ENCODE measurements at places on chromosomes 7 and 10.
A peak's percentile ranks its signal among the peaks of the same experiment; 100 is the strongest.

DNA sequence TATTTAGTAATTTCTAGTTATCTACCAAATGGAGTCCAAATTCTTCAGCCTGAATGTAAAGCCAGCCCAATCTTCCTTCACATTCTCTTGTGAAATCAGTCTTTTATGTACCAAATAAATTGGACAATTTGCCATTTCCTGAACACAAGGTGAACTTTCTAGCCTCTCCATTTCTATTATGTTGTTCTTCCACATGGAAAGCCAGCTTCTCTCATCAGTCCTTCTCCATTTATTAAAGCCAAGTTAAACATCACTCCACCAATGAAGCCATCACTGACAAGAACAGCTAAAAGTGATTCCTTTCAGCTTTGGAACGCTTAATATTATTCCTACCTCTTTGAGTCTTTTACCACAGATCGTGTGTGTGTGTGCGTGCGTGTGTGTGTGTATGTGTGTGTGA is 88.4 kb downstream of the VPS41 start:
- DNase-seq: no peak

DNA sequence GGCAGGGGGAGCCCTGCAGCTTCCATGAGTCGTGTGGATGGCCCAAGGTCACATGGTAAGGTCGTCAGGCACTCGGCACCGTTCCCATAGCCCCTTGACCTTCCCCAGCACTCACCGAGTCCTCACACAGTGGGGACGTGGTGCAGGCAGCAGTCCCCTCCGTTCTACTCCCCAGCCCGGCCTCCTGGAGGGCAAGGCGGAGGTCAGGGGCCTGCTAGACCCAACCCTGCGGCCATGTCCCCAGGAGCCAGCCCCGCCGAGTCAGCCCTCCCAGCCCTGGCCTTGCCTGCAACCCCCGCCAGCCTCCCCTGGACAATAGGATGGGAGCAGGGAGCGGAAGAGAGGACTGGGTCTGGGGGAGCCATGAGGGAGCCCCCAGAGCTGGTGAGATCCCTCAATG is 65.2 kb downstream of the ELFN1 start:
- DNase-seq: no peak

GRCh38 chr10:97016728-97017473 is 168.9 kb downstream of the SLIT1 start:
- DNase-seq: no peak

DNA sequence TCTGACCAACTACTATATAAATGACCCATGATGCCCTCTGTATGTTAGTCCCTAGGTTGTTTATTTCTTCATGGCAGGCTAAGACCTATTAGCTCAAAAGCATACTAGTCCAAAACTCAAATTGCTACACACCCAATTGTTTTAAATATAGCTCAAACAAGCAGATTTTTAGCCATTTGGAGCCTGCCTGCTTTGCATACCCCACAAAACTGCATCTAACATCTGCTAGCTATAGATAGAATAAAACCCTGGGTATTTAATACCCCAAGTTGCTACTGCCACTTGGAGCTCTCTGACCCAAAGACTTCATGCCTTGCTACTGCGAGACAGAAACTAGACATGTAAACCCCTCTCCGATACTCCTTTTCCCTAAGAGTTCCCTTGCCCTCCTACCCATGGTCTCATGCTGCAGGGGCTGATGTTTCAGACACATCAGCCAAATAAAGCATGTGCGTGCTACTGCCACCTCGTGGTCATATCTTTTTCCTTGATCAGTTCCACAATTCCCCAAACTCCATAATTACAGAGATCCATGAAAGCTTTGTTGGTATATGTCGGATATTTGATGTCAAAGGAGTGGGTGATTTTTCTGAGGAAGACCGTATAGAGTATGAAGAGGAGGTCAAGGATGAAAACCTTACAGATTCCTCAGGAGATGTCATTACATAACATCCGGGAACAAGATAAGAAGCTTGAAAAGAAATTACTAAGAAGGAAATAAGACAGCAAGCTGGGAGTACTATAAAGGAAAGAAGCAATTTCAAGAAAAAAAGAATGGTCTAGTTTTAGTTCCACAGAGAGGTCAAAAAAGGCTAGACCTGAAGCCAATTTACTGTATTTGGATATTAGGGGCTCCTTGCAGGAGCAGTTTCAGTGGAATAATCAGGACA is 386.6 kb downstream of the SH2D4B start:
- peak; percentile 6 for DNase-seq

DNA sequence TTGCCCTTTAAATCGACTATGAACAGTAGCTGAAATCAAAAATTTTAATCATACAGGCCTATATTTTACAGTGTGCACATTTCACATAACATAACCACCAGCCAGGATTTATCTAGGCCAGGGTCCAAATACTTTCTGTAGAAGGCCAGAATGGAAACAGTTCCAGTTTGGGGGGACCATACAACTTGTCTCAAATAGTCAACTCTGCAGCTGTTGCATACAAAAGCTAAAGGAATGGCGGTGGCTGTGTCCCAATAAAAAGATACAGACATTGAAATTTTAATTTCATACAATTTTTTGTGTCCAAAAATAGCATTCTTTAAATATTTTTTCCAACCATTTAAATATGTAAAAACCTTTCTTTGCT is 742 bp upstream of the TYSND1 start:
- no peak for DNase-seq

DNA sequence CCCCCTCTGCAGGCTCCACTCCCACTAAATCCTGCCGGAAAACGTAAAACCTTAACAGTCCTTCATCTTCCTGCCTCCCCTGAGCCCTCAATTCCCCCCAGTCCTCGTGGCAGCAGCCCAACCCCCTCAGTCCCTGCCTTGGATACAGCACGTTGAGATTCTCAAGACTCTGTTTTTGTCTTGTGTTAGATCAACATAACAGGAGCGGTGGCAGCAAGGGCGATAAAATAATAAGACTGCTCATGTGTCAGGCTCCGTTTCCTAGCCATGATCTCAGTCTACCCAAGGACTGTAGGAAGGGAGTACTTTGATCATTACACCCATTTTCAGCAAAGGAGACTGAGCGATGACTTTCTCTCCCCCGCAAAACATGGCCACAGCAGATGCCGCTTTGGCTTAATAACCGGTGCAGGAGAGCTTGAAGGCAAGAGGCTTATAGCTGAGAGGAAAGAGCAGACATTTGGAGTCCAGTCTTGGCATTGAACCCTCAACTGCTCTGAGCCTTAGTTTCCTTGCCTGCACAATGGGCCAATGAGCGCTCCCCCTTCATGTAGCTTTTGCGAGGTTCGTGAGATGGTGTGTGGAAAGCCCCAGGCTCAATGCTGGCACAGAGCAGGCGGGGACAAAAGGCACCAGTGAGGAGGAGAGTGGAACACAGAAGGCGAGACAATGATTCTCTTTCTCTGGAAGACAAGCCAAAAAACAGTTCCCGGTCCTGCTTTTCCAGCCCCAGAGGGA is 42.1 kb upstream of the PCBD1 start:
- DNase-seq: no peak

- no peak for DNase-seq
Observed at GRCh38 chr7:34133356-34133982, 228.1 kb downstream of the BMPER start.

DNA sequence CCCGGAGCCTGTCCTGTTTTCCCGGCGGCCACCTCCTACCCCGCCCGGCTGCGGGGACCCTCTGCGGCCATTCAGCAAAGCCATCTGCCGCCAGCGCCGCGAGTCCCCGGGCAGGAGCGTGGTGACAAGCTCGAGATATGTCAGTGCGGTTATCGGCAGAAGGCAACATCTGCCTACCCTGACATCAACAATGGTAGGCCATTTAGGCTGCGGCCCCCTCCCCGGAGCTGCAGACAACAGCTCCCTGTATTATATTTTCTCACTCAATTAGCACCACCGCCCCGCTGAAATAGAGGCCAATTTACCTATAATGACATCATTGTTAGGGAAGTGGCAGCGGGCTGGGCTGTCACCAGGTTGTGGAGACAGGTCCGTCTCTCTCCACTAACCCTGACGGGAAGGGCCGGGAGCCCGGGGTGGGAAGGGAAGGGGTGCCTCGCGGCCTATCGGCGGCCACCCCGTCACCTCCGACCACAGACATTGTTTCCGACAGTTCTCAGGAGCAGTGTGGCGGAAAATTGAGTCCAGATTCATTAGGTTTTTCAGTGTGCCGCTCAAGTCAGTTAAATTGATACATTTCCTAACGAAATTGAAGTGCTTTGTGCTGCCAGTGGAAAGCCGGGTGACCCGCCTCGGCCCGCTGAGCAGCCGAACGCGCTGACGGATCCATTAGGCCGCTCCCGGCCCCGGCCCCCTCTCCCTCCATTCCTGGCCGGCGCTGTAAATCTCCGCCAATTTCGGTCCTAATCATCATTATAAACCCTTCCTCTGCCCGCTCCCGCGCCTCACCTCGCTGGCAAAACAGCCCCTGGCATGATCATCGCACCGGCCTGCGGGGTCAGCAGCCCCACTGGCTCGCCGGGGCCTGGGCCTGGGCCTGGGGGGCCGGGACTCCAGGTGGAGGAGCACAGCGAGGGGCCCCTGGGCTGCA is 43.0 kb downstream of the UNCX start:
- DNase-seq: no peak

DNA sequence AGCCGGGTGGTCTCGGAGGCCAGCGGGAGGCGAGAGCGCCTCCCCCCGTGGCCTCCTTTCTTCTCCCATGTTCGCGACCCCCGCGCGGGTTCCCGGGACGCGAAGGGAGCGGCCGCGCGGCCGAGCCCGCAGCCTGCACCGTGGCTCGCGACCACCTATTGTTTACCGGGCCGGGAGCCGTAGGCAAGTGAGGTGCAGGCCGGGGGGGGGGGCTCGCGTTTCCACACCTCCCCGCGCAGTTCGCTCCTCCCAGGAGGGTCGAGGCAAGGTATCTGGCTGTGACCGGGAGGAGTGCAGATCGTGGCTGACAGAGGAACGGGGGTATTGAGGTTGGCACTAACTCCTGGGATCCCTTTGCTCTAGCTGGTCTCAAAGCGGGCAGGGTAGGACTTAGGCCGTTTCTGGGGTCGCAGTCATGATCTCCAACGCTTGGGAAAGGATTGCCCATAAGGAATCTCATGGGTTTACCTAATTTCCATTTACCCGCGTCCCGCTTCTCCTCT is 734 bp downstream of the PTPN12 start:
- peak; percentile 16 for DNase-seq

DNA sequence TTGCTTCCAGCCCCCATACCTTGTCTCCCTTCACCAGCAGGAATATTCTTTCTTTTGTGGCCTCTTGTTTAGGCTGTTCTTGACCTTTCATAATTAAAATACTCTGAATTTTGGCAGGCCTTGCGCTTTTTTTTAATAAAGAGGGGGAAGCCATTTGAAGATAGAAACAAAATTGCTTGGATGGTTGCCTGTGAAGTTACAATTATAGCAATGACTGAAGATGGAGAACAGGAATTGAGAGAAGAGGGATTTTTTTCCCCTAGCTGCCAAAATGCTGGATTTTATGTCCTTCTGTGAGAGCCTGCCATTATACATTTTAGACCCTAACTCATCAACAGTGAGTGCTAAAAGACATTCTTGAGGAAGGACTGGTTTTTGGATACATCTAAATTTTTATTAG is 24.8 kb downstream of the FGFBP3 start:
- no peak for DNase-seq

GRCh38 chr10:98675902-98676301 is 229.2 kb upstream of the HPS1 start:
- DNase-seq: no peak

Measured in SHP77 (cell line).